ENCODE measurements at places on chromosomes 11 and 22.

- no peak for DNase-seq
These were observed 1085.5 kb downstream of the BRD1 start for GRCh38 chr22:48742191-48742555.

- DNase-seq = no peak
These were observed 806 bp upstream of the SAAL1 start for GRCh38 chr11:18106688-18107087.

- no peak for DNase-seq
These were observed 1014.1 kb upstream of the RAG2 start for GRCh38 chr11:37612146-37612545.

GRCh38 chr11:123391646-123392348 lies 38.3 kb upstream of the GRAMD1B start:
- DNase-seq = no peak

GRCh38 chr11:119772641-119773415 lies 43.8 kb upstream of the NECTIN1 start:
- peak; percentile 18 for DNase-seq

GRCh38 chr11:84686716-84687115 lies 940.4 kb downstream of the DLG2 start:
- DNase-seq = no peak

DNA sequence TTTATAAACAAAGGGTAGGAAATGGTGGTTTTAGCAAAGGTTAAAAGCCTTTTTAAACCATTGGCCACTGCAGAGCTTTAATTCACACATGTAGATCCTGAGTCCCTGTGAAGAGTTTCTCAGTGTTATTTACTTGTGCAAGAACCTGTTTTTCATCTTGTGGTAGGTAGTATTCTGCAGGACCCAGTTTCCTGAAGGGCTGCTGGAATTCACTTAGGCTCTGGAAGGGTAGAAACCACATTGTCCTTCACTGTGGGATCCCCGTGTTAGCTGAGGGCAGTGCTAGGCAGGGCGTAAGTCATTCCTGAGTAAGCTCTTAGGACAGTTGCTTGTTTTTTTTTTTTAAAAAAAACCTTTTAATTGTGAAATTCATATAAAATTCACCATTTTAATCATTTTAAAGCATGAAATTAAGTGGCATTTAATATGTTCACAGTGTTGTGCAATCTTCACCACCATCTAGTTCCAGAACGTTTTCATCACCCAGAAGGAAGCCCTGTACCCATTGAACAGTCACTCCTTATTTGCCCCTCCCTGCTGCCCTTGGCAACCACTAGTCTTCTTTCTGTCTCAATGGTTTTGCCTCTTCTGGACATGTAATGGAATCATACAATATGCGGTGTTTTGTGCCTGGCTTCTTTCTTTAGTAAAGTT lies 77.7 kb downstream of the C22orf31 start:
- DNase-seq = peak; percentile 52

DNA sequence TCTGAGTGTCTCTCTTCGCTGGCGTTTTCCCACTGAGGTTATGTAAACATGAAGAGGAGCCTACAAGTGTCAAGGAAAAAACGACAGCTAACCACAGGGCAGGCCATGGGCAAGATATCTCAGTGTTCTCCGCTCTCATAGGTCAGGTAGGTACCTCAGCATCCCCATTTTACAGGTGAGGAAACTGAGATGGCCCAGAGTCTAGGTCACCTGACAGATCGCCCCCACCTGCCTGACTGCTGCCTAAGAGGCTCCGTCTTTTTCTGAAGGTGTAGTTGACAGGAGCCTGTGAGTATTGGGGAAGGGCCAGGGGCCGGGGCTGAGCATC lies 847 bp upstream of the NDUFA6 start:
- no peak for DNase-seq

- no peak for DNase-seq
These were observed 19.6 kb downstream of the ACER3 start for GRCh38 chr11:76880314-76880713.

DNA sequence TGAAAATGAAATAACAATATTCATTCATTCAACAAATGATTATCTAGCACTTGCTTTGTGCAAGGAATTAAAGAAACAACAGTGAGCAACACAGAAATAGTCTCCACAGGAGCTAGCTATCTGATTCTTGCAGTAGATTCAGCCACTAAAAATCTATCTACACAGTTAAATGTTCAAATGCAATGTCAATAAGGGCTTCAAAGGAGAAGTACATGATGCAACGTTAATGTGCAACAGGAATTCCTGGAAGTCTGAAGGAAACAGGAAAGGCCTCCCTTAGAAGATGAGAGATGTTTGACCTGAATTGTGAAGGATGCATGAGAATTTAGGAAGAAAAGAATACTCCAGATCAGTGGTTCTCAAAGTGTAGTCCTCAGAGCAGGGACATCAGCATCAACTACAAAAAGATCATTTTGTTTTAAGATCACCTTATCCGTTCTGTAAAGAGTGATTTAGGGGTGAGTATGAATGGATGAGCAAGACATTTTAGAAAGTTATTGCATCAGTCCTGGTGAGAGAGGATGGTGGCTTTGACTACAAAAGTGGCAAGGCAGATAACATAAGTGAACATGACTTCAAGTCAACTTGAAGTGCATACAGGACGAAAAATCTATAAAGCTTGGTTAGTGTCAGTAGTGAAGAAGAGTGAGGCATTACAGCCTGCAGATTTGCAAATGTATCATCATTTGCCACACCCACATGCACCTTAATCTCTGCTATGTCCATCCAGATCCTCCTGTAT lies 96.0 kb downstream of the ETS1 start:
- no peak for DNase-seq

DNA sequence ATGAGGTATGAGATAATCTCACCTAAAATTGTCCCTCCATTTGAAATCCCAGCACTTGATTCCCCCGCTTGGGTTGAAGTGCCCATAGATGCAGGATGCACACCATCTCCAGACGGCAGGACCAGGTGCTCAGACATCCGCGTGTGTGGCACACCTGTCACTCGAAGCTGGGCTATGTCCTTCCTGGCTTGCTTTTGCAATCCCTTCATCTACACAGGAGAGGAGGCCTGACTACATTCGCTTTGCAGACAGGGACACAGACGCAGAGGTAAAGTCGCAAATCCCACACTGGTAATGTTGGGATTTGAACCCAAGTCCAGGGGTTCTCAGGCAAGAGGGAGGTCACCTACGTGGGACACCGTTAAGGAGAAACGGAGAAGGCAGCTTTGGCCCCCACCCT lies 7.2 kb upstream of the CYTH4 start:
- no peak for DNase-seq
